ENCODE measurements at places on chromosomes 6 and 20. TPM values are rescaled to one million over a fixed set of nuclear protein-coding genes. Genes with fewer than 3 reads are reported as not detected.

The CDH4 gene
- 0.10 TPM for total RNA-seq

The RBPJL gene
- total RNA-seq, result 0.29 TPM

DNA sequence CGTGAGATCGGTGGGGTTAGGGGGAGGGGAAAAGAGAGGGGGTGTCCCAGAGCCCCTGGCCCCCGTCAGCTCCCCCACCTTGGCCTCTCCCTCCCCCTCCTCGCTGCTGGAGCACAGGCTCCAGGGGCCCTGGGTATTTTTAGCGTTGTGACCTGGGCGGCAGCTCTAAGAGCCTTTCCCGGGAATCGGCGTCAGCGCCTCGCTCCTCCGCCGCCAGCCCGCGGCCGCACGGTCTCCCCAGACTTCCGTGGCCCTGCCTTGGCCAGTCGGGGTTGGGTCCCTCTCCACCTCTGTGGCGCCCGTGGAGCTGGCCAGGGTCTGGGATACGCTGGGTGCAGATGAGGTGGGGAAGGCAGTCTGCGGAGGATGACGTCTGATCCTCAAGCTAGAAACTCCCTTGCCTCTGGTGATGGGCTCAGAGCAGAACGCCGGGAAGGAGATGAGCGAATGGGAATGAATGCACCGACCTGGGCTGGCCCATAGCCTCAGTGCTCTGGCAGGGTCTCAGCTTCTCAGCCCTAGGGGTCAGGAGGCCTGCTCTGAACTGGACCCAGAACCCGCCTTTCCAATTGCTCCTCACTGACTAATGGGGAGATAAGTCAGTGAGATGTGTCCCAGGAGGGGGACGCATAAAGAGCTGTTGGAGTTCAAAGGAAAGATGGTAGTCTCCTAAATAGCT, 883 bp upstream of the DBNDD2 start:
- no peak for DNase-seq

The C6orf58 gene
- not detected for total RNA-seq

DNA sequence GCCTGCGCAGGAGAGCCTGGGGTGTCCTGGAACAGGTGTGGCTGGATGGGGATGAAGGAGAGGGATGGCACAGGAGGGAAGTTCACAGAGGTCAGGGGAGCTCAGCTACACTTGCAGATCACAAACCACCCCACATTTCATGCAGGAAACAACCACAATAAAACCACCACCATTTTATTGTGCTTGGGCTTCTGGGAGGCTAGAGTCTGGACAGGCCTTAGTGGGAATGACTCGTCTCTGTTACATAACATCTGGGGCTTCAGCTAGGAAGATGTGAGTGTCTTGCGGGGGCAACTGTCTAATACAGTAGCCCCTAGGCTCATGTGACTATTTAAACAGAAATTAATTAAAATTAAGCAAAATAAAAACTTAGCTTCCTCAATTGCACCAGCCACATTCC, 33.4 kb downstream of the SNX5 start:
- no peak for DNase-seq

The SIRPD gene
- 0.25 TPM for total RNA-seq

- DNase-seq, result no peak
Observed at GRCh38 chr20:4087923-4088322, 72.6 kb upstream of the RNF24 start.

GRCh38 chr20:13099676-13100075, 90.9 kb downstream of the SPTLC3 start:
- DNase-seq, result no peak
